Ovary (tissue), 10 donors: ENCODE measurements at places on chromosomes 2 and 18. TPM values are rescaled to one million over a fixed set of nuclear protein-coding genes. Genes with fewer than 3 reads are reported as not detected.
A peak's percentile ranks its signal among the peaks of the same experiment; 100 is the strongest.

ITPRIPL1 gene
- total RNA-seq, result 0.77 TPM

TMEM200C gene
- 0.32 TPM for total RNA-seq

COL3A1 gene
- 361 TPM for total RNA-seq

ZNF521 gene
- total RNA-seq, result 44.1 TPM

DES gene
- 1,061 TPM for total RNA-seq

DNA sequence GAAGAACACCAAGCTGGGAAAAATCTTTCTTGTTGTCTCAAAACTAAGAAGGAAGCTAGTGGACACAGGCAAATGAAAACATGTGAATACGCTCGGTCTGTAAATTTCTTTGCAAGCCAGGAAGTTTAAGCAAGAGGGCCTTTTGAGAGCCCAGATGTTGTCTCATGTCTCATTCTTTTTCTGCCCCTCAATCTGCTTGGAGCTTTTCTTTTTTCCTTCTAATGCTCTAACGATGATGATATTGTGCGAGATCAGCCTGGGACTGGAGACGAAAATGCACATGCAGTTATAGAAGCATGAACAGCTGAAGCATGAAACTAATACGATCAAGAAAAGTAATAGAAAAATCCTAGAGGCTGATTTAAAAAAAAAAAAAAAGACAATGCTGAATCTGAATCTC is 138.6 kb upstream of the CHAC2 start:
- H3K27me3 ChIP-seq, result no peaks in the 10 kb centered on the region
- no peak for DNase-seq
- H3K4me1 ChIP-seq, result no peaks in the 10 kb centered on the region
- H3K27ac ChIP-seq, result no peak overlapping the region
- H3K36me3 ChIP-seq, result no peaks in the 10 kb centered on the region

GRCh38 chr2:3645745-3646389 is 12.1 kb upstream of the ALLC start:
- DNase-seq, result no peak
- no peaks in the 10 kb centered on the region for H3K27me3 ChIP-seq
- no peak overlapping the region for H3K4me3 ChIP-seq
- H3K36me3 ChIP-seq, result no peaks in the 10 kb centered on the region

DNA sequence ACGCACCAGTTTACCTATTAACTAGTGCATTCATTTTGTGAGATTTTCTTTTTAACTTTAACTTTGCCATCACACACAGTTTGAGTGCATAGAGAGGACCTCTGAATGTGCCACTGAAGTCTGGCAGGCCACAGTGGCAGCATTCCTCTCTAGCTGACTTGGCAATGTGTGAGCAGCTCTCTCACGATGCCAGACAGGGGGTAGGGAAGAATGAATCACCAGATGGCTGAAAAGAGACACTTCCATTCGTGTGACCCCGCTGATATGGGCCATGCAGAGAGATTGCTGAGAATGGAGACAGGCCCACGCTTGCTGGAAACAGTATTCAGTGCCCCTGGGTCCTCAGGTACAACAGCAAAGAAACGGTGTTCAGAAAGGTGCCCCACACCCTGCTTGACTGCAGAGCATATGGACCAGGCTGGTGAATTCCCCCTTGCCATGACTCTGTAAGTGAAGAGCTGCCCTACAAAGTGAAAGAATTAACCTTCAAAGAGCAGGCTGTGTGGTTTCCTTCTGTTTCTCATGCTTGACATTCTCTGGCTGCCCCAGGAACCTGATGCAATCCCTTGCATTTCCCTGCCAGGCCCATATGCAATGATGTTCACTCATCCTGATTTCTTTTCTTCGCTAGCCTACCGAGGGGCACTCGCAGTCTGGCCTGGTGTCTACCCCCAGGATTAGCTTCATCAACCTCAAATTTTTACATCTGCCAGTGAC is 236.1 kb downstream of the CDH20 start:
- H3K4me3 ChIP-seq, result no peak overlapping the region
- H3K36me3 ChIP-seq, result no peaks in the 10 kb centered on the region
- no peaks in the 10 kb centered on the region for H3K4me1 ChIP-seq
- no peak overlapping the region for H3K27ac ChIP-seq
- DNase-seq, result no peak

DNA sequence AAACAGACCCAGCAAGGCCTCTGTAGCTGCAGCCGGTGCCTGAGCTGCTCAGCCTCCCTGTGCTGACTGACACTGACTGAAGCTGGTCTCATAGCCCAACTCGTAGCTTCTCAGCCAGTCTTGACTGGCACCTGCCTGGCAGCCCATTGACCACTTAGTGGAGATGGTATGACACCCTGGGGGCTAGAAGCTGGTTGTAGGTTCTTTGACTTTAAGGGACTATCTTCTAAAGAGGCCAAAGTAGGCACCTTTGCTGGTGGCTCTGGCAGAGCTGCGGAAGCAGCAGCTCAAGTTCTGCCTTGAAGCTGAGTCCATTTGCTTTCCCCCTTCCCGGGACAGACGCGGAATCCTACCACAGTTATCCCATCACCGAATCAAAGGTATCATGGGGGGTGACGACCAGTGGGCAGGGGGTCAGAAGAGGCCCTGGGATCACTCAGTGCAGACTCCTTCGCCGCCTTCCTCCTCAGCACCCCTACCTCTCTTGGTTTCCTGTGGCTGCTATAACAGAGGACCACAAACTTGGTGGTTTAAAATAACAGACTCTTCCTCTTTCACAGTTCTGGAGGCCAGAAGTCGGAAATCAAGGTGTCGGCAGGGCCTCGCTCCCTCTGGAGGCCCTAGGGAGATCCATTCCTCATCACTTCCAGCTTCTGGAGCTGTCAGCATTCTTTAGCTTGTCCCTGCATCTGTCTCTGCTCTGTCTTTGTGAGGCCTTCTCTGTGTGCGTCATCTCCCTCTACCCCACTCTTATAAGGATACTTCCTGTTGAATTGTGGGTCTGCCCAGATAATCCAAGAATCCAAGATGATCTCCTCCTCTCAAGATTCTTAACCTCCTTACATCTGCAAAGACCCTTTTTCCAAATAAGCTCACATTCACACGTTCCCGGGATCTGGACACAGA is 13.7 kb upstream of the FOSL2 start:
- no peak for DNase-seq
- H3K4me3 ChIP-seq, result no peak overlapping the region
- no peaks in the 10 kb centered on the region for H3K4me1 ChIP-seq
- H3K36me3 ChIP-seq, result no peaks in the 10 kb centered on the region
- no peak overlapping the region for H3K27ac ChIP-seq

- H3K4me3 ChIP-seq, result no peak overlapping the region
- H3K4me1 ChIP-seq, result peaks cover 12% of the 10 kb centered on the region
- H3K36me3 ChIP-seq, result no peaks in the 10 kb centered on the region
- no peaks in the 10 kb centered on the region for H3K27me3 ChIP-seq
Observed at GRCh38 chr2:231627384-231628120, 34.9 kb downstream of the TEX44 start.

DNA sequence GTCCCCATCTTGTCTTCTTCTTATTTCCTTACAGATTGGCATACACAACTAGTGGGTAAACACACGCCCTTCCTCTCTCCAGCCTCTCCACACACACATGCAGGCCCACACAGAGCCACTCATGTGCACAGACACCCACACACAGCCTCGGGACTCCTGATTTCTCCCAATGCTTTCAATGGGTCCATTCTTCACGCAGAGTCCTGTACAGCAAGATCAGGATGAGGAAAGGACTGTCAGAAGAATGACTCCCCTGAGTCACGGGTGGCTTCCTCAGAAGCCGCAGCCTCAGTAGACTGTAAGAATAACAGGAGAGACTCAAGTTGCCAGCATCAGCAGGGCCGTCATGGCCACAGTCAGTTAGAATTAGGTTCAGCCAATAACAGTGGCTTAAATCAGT is 109.1 kb upstream of the GLI2 start:
- H3K27me3 ChIP-seq, result no peaks in the 10 kb centered on the region
- no peak for DNase-seq
- no peak overlapping the region for H3K4me3 ChIP-seq
- H3K4me1 ChIP-seq, result no peaks in the 10 kb centered on the region
- no peak overlapping the region for H3K27ac ChIP-seq
- H3K36me3 ChIP-seq, result no peaks in the 10 kb centered on the region

GRCh38 chr2:98444436-98445176 is at the start of gene INPP4A:
Gene INPP4A, plus strand, starts transcription at chr2:98444858. Its CDS starts 75,191 bp downstream, at chr2:98520049.
- no peaks in the 10 kb centered on the region for H3K27me3 ChIP-seq
- H3K4me3 ChIP-seq, result peak within 1 kb of the TSS; percentile 62
- peak; percentile 72 for DNase-seq
- H3K27ac ChIP-seq, result peak within 1 kb of the TSS; percentile 28
- peaks cover 10% of the 10 kb centered on the region for H3K4me1 ChIP-seq

DNA sequence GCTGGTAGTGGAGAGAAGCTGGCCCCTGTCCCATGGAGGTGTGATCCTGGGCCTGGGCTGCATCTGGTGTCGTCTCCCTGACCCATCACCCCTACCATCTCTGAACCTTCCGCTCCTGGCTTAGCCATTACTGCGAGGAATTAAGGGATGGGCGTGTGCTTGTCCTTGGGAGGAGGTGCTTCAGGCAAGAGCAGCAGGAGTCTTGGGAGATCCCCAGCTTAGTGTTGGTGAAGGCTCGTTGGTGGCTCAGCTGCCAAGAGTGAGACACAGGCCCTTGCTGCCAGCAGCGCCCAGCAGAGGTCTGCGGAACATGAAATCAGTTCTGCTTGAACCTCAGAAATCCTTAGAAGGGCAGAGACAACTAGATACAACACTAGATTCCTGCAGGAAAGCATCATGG is 59.9 kb upstream of the TGFA start:
- H3K4me1 ChIP-seq, result no peaks in the 10 kb centered on the region
- no peak overlapping the region for H3K4me3 ChIP-seq
- H3K27me3 ChIP-seq, result no peaks in the 10 kb centered on the region
- H3K27ac ChIP-seq, result no peak overlapping the region
- DNase-seq, result no peak

DNA sequence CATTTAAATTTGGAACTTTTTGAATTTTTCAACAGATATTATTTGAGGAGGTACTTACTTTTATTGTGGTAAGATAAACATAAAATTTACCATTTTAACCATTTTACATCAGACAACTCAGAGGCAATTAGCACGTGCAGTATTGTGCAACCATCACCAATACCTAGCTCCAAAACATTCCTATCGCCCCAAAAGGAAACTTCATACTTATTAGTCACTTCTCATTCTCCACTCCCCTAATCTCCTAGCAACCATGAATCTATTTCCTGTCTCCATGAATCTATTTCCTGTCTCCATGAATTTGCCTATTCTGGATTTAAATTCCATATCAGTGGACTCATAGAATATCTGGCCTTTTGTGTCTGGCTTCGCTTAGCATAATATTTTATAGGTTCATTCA is 69.9 kb upstream of the FAM136A start:
- H3K27me3 ChIP-seq, result no peaks in the 10 kb centered on the region
- H3K4me1 ChIP-seq, result no peaks in the 10 kb centered on the region
- no peaks in the 10 kb centered on the region for H3K36me3 ChIP-seq
- H3K4me3 ChIP-seq, result no peak overlapping the region
- H3K27ac ChIP-seq, result no peak overlapping the region
- no peak for DNase-seq

- no peaks in the 10 kb centered on the region for H3K4me1 ChIP-seq
- no peak overlapping the region for H3K4me3 ChIP-seq
- H3K27ac ChIP-seq, result no peak overlapping the region
- no peak for DNase-seq
- H3K36me3 ChIP-seq, result no peaks in the 10 kb centered on the region
Observed at GRCh38 chr2:167196461-167197252, 308.4 kb downstream of the XIRP2 start.

DNA sequence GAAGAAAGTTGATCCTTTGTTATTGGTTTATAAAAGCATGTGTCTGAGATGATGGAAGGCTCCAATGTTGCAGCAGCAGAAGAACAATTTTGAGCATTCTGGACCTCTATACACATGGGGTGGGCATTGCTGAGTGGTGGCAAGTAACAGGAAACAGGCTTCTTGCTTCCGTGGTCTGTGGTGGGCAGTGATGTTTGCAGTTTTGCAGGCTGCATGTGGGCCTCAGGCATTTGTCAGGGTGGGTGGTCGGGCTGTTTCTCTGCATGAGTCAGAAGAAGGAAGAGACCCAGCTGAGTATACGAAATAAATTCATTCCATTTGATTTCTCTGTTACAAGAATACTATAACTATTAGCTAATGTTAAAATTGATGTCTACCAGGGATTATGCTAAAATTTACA is 239.5 kb upstream of the COL3A1 start:
- H3K27me3 ChIP-seq, result no peaks in the 10 kb centered on the region
- H3K27ac ChIP-seq, result no peak overlapping the region
- no peaks in the 10 kb centered on the region for H3K4me1 ChIP-seq
- H3K4me3 ChIP-seq, result no peak overlapping the region

- DNase-seq, result no peak
- no peaks in the 10 kb centered on the region for H3K36me3 ChIP-seq
- H3K4me3 ChIP-seq, result no peak overlapping the region
- H3K27me3 ChIP-seq, result no peaks in the 10 kb centered on the region
- H3K4me1 ChIP-seq, result no peaks in the 10 kb centered on the region
Observed at GRCh38 chr2:167140767-167141166, 252.5 kb downstream of the XIRP2 start.

- no peak for DNase-seq
- no peaks in the 10 kb centered on the region for H3K36me3 ChIP-seq
- H3K4me1 ChIP-seq, result no peaks in the 10 kb centered on the region
- no peak overlapping the region for H3K27ac ChIP-seq
- no peaks in the 10 kb centered on the region for H3K27me3 ChIP-seq
- no peak overlapping the region for H3K4me3 ChIP-seq
Observed at GRCh38 chr18:49112031-49112430, 161.3 kb upstream of the SMAD7 start.

DNA sequence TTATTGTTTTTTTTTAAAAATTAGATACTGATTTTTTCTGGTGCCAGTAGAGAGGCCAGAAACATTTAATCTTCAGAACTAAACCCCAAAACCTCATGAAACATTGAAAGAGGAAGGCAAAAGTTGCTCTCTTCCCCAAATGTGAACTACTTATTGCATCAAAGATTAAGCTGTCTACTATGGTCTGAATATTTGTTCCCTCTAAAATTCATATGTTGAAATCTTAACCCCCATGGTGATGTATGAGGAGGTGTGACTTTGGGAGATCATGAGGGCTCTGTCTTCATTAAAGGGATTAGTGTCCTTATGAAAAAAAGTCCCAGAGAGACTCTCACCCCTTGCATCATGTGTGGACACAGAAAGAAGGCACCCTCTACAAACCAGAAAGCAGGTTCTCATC is 28.2 kb upstream of the SLC8A1 start:
- H3K27ac ChIP-seq, result no peak overlapping the region
- no peaks in the 10 kb centered on the region for H3K4me1 ChIP-seq
- no peaks in the 10 kb centered on the region for H3K27me3 ChIP-seq
- no peak for DNase-seq
- no peaks in the 10 kb centered on the region for H3K36me3 ChIP-seq

- DNase-seq, result no peak
- no peak overlapping the region for H3K4me3 ChIP-seq
- H3K36me3 ChIP-seq, result no peaks in the 10 kb centered on the region
- H3K27me3 ChIP-seq, result no peaks in the 10 kb centered on the region
- H3K4me1 ChIP-seq, result no peaks in the 10 kb centered on the region
Observed at GRCh38 chr2:96164459-96165184, 19.4 kb upstream of the DUSP2 start.

DNA sequence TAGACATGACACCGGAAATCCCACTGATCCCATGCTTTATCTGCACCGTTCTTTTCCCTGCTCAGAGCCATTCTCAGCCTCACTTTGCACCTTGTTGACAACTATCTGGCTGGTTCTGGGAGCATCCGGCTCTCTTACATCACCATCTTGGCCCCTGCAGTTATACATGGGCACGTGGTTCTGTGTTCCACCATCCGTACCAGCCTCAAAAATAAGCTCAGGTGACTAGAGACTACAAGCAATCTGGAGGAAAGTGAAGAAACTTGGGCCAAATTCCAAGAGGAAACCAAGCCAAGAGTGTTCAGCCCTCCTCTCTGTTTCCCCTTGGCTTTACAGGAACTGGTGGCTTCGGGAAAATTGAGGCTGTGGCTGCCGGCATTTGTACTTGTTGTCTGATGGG is 244.6 kb upstream of the ACVR2A start:
- DNase-seq, result no peak
- no peaks in the 10 kb centered on the region for H3K36me3 ChIP-seq
- no peak overlapping the region for H3K4me3 ChIP-seq
- H3K27ac ChIP-seq, result no peak overlapping the region
- peaks cover 3% of the 10 kb centered on the region for H3K4me1 ChIP-seq
- H3K27me3 ChIP-seq, result no peaks in the 10 kb centered on the region
